ENCODE measurements at places on chromosomes 3 and 15.

GRCh38 chr3:168511428-168512014 lies 415.8 kb upstream of the GOLIM4 start:
- DNase-seq, result peak; percentile 23

DNA sequence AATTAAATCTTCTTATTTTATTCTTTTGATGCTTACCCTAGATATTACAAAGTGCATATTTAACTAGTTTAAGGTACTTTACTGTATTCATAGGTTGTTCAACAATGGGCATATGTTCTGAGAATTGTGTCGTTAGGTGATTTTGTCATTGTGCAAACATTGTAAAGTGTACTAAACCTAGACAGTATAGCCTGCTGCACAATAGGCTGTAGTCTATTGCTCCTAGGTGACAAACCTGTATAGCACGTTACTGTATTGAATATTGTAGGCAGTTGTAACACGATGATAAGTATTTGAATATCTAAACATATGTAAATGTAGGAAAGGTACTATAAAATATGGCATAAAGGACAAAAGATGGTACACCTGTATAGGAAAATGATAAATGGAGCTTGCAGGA lies 100.7 kb downstream of the CACNA2D3 start:
- DNase-seq, result no peak

DNA sequence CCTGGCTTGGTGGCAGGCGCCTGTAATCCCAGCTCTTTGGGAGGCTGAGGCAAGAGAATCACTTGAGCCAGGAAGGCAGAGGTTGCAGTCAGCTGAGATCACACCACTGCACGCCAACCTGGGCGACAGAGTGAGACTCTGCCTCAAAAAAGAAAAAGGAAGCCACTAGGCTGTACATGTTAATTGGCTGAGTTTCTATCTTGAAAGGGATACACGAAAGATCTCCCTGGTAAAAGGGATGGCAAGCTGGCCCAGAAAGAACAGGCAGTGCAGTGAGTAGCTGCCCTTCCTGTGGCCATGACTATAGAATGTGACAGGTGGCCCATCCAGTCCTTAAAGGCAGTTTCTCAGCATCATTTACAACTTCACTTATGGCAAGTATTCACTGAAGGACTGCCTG lies 12.3 kb downstream of the LRIG1 start:
- DNase-seq, result no peak

- no peak for DNase-seq
These were observed 11.1 kb upstream of the TMC3 start for GRCh38 chr15:81384891-81385720.

- peak; percentile 13 for DNase-seq
These were observed 88.9 kb downstream of the EOMES start for GRCh38 chr3:27633224-27633545.

GRCh38 chr3:181637056-181637455 lies 74.7 kb upstream of the SOX2 start:
- no peak for DNase-seq

DNA sequence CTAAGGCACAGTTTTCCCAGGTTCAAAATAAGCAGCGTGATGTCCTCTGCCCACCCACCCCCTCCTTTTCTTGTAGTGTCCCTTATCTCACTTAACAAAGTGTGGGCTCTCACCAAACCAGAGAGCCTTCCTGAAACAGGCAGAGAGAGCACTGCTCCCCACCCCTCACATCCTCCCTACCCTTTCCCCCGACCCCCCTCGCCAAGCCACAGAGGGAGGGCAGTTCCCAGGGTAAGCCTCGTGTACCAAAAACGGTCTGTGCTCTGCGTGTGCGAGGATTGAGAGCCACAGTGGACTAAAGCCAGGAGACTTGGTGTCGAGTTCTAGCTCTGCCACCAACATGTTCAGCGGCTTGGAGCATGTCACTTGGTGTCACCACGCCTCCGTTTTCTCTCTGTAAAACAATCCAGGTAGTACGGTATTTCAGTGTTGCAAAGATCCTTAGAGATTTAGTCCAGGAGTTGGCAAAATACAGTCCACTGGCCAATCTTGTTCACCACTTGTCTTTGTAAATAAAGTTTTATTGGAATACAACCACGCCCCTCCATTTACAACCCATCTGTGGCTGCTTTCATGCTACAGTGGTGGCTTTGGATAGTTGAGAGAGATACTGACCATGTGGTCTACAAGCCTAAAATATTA lies 249.9 kb downstream of the OPA1 start:
- DNase-seq, result no peak

GRCh38 chr15:47331829-47332393 lies 385.4 kb upstream of the SEMA6D start:
- DNase-seq, result no peak

DNA sequence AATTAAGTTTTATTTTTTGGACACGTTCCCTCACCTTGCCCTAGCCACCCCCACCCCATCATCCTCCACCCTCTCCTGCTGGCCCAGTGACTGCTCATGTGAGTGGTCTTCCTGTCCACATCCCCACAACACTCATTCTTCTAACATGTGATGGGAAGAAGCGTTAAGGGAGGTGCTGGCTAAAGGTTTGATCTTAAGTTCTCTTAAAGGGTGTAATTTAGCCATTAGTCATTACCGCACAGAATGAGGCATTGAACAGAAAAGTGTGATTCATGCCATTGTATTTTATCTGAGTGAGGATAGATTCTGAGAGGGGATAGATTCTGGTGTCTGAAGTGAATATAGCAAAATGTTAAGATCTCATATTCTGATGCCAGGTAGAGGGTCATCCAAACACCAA lies 272.9 kb upstream of the TPM1 start:
- no peak for DNase-seq

DNA sequence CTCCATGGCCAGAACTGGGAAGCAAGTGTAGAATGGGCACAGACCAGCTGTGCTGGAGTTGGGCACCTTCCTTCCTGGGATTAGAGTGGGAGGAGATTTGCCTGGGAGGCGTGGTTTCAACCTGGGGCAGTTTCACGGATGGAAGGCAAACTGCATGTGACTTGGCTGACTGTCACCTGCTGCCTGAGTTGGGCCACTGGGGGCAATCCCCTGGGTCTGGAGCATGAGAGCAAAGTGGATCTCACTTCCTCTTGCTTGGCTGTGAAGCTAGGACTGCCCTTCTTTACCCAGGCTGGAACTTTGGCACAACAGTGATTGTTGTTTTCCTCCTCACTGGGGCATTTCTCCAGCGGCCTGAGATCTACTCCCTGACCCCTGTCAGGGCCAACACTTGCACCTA lies 1247.0 kb upstream of the EPHA6 start:
- no peak for DNase-seq

DNA sequence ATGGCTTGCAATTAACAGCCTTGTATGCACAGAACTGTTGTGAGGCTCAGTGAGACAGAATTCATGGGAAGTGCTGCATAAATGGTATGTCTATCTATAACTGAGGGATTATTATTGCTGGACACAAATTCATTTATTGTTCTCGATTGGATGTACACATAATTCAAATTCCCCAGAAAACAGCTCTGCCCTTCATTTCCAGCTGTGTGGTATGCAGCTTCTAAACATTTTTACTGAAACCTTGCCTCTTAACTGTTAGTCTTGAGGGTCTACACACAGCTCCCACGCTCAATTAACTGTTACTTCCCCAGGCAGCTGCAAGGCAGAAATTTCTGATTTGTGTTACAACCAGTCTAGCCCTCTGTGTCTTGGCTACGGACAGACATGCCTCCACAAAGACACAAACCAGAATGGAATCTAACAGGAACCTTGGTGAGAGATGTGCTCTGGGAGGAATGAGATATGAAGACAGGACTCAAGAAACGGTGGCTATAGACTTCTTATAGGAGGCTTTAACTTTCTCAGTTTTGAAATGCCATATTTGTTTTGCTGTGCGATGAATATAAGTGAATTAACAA lies 139.7 kb upstream of the TBL1XR1 start:
- no peak for DNase-seq

DNA sequence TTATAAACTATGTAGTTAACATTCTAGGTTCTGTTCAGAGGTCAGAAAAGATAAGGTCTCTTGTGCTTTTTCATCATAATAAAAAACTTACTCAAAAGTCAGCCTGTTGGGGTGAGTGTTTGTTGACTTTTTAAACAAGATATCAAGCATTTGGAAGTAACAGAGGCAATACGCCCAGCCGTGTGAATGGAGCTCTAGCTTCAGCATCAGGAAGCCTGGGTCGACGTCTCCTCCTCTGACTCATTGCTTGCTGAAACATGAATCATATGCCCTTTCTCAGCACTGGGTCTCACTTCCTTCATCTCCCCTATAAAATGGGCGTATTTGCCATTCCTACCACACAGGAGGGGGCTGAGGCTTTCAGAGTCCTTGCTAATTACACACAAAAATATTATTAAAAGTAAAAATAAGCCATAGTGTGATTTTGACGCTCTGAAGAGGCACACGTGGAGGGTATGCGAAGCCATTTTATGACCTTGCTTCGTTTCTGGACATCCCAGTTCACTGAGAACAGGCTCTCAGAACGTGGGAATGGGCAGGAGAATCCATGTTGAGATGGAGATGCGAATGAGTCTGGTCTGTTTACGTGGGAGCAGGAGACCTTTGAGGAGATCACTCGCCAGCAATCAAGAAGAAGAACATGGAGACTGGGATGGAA lies 220.8 kb upstream of the TPRG1 start:
- no peak for DNase-seq

GRCh38 chr3:116267116-116267515 lies 178.2 kb downstream of the LSAMP start:
- DNase-seq, result no peak

DNA sequence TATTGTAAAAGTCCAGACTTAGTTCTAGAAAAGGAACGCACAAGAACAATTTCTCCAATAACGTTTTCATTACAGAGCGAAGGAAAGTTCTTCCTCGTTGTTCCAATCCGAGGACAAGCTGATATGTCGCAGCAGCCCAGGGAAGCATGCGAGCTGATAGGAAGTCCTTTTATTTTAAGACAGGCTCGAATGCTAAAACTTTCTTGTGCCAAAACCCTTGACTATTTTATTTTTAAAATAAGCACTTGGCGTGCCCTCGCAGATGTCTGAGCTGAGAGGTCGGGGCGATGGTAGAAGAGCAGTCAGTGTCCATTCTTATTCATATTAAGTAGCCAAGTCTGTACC lies 433 bp upstream of the MITF start:
- DNase-seq, result no peak

DNA sequence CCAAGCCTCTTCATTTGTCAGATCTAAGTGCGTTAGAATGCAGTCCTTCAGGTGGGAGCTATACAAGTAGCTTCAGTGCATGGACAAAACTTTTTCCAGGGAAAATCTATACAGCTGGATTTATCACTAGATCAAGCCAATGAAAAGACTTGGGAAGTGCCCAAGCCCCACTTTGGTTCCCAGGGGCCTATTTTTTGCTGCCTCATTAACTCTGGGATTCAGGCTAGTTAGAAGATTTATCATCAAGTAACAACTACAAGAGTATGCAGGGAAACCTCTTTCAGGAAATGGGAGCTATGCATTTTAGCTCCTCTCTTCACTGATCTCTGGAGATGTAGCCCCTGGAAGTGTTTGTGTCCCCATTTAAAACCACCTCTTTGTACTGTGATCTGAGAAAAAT lies 908.8 kb downstream of the SQOR start:
- DNase-seq, result no peak

DNA sequence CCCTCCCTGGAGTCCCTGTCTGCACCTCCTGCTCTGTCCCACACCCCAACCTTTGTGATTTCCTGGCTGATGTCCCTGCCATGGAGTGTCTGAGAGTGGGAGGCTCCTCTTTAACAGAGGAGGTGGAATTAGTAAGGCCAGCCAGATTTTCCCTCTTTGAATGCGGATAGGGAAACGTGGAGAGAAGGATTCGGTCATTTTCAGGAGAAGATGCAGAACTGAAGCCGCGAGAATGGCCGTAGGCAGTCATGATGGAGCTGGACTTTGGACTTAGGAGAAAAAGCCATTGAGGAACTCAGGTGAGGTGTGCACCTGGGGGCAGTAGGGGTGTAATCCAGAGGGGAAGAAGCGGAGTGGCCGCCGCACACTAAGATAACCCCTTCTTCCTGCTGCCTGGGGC lies 138.1 kb upstream of the ATP10A start:
- no peak for DNase-seq

GRCh38 chr3:120526011-120526870 lies 69.9 kb upstream of the NDUFB4 start:
- no peak for DNase-seq

DNA sequence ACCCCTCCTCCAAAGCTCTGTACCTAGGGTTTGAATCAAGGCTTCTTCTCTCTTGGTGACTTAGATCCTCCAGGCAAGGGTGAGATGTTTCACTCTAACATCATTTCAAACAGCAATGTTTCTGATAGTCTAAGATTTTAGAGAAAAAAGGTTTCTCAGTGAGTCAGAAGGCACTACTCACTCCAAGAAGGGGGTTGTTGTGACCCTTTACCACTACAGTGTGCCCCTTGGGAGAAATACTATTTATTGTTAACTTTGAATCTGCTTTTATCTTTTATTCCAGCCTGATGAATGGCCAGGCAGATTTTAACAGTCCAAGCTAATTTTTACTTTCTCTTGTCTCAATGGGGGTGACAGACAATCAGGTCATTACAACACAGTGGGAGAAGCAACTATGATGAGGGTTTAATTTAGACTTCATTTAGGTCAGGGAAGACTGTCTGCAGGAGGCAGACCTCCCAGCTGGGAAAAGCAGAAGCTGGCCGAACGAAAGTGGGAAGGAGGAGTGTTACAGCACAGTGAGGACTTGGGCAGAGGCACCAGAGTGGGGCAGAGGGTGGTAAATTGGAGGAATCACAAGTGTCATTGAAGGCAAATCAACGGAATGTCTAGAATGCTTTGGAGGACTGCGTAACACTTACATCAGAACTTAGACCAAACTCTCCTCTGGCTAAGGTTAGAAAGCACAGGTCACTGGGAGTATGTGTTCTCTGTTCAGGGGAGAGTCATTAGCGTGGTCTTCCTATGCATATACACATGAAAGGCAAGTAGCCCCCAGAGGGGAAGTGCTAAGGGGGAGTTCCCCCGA lies 21.2 kb downstream of the ZNF860 start:
- DNase-seq, result no peak

GRCh38 chr15:27176785-27177406 lies 205.9 kb downstream of the GABRG3 start:
- no peak for DNase-seq

GRCh38 chr3:62835554-62836236 lies 39.5 kb downstream of the CADPS start:
- DNase-seq, result no peak

- no peak for DNase-seq
These were observed 94.1 kb downstream of the LPP start for GRCh38 chr3:188248036-188248561.

GRCh38 chr15:92582206-92582605 lies 73.4 kb downstream of the FAM174B start:
- no peak for DNase-seq

GRCh38 chr3:98731720-98732285 lies 31.3 kb upstream of the ST3GAL6 start:
- peak; percentile 33 for DNase-seq

DNA sequence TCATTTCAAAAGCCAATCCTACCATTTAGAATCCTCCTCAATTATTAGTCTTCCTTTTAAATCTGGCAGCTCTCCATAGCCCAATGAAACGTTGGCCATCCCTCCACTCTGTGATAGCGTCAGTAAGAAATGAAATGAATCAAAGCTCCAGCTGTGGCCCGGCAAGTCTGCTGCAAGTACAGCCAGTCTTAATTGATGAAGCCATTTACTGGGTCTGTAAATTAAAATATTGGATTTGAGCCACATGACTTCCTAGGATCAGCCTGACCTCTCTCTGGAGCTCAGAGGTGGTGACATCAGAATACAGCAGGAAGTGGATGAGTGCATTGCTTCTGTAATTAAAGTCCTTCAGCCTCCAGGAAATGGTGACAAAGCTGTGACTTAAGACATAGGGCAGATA lies 347.0 kb upstream of the LMCD1 start:
- no peak for DNase-seq

- no peak for DNase-seq
These were observed 272.6 kb upstream of the ZPLD1 start for GRCh38 chr3:102162251-102162650.

Measured in globus pallidus (tissue), 1 donor.